Femur (tissue), 1 donor: ENCODE measurements at places on chromosomes 3 and 15.
A peak's percentile ranks its signal among the peaks of the same experiment; 100 is the strongest.

DNA sequence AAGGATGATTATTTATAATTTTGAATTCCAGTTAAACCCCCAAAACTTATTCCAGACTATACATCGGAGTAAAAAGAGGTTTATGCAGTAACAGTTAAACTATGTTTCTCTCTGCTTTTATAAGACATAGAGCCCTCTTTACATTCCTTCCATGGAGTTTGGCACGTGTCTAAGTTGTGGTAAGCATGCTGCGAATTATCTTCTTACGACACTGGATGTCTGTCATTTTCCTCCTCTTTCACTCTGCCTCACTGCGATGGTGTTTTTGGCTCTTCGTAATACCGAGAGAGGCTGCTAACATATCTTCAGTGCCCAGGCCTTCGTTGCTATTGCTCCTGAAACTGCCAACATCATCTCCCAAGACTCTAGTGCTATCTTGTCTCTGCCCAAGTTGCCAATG, 83.9 kb upstream of the TGFBR2 start:
- no peak for DNase-seq

- no peak for DNase-seq
Observed at GRCh38 chr3:73559749-73560148, 65.0 kb downstream of the PDZRN3 start.

DNA sequence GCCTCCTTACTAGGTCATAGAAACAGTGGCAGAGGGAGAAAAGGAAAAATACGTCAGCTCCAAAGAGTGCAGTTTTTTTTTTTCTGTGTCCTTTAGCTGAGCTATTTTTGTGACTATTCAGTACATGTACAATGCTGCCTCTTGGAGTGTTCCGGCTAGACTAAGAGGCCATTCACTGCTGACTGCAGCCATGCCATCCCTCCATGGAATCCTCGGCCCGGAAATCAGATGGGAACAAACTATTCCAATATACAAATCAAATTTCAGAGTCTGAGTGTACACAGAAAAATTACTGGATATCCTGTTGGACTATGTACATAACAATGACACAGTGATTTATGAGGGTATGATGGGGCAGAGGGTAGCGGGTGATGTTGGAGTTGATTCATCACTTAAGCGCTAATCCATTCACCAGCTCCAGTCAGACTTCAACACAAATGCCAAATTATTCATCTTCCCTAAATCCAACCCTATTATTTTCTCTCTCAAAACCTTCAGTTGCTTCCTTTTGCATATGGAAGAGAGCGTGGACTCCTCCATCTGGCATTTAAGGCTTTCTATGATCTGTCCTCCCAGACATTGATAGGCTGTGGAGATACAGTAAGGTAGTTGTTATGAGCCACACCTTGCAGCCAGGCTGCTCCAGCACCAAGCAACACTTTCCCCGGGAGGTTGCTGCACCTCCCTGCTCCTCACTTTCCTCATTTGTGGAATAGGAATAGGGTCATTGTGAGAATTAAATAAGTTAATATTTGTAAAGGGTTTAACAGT, 109.1 kb downstream of the LPP start:
- no peak for DNase-seq

- no peak for DNase-seq
Observed at GRCh38 chr3:16239780-16240179, 25.0 kb downstream of the DPH3 start.

GRCh38 chr3:118682921-118683320, 351.7 kb downstream of the IGSF11 start:
- peak; percentile 49 for DNase-seq

- DNase-seq, result no peak
Observed at GRCh38 chr15:74621936-74622335, 6.3 kb downstream of the CLK3 start.

DNA sequence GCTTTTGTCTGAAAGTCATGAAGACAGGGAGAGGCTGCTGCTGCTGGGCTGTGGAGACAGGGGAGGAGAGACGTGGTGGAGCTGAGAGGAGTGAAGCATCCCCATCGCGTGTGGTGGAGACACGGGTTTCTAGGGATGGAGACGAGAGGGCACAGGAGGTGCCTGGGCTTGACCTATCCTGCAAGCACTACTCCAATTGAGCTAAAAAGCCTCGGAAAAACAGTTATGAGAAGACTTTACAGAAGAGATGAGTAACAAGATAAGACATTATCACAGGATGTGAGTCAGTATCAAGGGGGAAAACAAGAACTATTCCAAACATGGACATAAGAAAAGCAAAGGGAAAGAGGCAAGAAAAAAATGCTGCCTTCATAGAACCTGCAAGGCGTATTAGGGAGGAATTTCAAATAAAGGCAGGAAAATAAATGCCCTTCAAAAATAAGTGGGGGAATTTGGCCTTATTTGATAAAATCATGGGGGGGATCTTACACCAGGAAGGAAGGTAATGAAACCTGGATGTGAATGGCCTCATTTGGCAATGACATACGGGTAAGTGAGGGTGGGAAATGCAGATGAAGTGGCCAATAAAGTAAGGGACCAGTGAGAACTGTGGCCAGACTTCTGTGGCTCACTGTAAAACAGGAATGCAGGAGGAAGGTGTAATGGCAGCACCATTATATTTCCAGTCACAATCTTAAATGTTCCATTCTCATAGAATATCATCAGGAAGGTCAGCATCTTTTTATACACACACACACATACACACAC, 97.9 kb downstream of the PLD1 start:
- no peak for DNase-seq

DNA sequence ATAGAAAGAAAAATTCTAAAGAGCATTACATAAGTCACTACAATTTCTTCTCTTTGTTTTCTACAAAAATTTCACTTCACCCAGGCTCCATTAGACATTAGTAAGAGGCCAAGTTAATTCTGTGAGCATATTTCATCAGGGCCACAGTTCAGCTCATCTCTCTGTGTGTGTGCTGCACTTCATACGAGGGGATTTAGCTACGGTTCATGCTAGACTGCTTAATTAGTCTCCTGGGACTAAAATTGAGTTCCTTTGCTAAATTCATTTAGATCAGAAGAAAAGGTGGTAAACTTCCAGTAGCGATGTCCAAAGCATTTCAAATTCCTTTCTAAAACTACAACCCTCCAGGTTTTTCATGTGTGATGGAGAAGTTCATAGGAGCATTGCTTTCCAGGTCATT, 83.1 kb upstream of the SETMAR start:
- no peak for DNase-seq

- DNase-seq, result no peak
Observed at GRCh38 chr3:12991861-12992281, 81.4 kb downstream of the IQSEC1 start.

- no peak for DNase-seq
Observed at GRCh38 chr3:126573492-126574117, 14.9 kb upstream of the C3orf22 start.

- DNase-seq, result no peak
Observed at GRCh38 chr3:161268601-161269000, 47.5 kb downstream of the NMD3 start.

DNA sequence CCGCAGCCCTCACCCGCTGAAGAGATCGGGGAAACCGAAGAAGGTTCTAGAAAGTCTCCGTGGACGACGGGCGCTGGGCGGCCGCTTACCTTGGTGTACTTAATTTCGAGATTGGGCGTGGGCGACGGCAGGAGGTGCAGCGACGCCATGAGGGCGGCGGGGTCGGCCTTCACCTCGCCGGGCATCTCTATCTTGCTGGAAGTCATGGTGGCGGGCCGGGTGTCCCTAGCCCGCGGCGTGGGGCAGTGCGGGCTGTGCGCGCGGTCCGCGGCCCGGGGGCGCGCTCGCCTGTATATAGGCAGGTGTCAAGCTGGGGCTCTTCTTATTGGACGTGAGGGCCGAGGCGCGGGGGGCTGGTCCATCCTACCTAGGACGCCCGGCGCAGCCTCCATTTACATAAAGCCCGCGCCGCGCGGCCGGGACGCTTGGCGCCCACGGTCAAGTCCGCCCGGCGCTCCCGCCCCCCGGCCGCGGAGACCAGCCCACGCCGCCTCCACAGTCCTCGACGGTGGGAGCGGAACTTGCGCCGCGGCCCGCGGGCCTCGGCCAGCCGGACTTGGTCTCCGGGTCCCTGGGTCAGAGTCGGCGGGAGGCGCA, at the start of gene ALDH1A2:
ALDH1A2 (minus strand) TSS at position 267 of the 597 bp plus-strand sequence; CDS start at position 206, 61 bp downstream.
- DNase-seq, result peak; percentile 37
